ENCODE measurements at places on chromosomes 2 and 18.

DNA sequence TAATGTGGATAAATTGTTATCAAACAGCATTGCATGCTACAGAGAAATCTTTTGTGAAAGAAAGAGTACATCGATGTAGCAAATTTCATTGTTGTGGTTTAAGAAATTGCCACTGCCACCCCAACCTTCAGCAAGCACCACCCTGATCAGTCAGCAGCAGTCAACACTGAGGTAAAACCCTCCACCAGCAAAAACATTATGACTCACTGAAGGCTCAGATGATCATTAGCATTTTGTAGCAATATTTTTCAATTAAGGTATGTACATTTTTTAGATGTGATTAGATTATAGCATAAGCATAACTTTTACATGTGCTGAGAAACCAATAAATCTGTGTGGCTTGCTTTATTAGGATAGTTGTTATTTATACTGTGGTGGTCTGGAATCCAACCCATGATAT, 75.5 kb downstream of the ZNF385B start:
- DNase-seq, result no peak

GRCh38 chr2:133498662-133499585, 69.3 kb downstream of the NCKAP5 start:
- no peak for DNase-seq

- DNase-seq, result peak; percentile 51
Observed at GRCh38 chr2:137910641-137911040, 53.6 kb upstream of the HNMT start.

GRCh38 chr2:123514613-123515207, 510.4 kb upstream of the CNTNAP5 start:
- DNase-seq, result no peak

DNA sequence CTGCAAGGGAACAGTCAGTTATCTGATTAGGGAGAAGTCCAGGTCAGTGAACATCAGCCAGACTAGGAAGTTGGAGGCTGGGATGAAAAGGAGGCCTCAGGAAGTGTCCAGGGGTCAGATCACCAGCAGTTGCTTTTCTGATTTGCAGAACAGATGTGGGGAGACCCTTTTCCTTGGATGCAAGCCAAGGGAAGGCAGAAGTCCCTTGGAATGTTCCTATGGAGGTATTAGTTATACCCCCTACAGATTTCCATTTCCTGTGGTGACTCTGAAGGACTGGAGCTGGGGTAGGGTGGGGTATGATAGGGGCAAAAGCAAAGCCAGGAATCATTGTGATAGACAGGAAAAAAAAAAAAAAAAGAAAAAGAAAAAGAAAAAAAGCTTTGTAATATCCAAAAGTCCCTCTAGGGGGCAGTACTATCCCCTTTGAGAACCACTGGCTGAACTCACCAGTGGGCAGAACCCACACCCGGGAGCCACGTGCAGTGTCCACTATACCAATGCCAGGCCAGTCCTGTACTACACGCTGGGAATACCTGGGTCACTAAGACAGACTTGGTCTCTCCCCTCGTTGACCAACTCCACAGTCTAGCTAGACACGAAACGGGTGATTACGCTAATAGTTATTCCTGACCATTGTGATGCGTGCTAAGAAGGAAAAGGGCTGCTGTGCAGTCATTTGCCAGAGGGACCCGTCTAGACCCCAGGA, 7.4 kb downstream of the DYSF start:
- DNase-seq, result no peak

- peak; percentile 45 for DNase-seq
Observed at GRCh38 chr2:109135359-109136197, 6.6 kb downstream of the SH3RF3 start.

- no peak for DNase-seq
Observed at GRCh38 chr2:57597940-57598339, 448.7 kb upstream of the VRK2 start.

DNA sequence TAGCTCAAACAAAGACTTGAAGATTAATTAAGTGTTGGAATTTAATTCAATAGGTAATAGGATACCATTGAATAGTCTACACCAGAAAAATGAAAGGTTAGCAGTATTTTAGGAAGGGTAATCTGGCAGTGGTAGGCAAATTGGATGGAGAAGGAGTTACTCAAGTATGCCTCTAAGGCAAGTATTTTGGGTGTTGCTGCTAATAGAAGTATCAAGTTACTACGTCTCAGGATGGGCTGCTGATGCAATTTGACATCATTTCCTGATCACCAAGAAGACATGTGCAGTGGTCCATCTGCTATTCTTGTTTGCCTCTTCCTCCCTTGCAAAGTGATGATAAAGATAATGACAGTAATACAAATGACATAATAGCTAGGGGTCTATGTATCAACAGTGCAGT, 485.3 kb downstream of the TGIF1 start:
- DNase-seq, result no peak

DNA sequence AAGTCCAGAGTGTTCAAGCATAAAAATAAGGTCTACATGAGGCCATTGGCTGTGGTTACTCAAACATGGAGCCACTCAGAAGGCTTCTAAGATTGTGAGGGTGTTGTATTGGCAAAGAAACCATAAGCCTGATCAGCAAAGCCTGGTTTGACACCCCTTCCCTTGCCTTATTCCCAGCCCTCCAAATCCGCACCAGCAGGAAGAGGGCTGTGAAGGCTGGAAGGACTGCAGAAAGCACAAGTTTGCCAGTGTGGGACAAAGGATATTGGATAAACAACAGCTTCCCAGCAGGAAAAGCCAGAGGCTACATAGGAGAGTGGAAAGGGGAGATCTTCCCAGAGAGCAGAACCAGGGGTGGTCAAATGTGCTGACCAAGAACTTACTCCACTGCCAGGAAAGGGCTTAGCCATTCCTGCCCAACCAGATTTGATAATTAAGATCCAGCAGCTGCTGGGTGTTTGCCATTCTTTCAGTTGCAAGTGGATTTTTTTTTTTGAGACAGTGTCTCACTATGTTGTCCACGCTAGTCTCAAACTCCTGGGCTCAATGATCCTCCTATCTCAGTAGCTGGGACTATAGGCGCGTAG, 1.5 kb upstream of the PRKAG3 start:
- no peak for DNase-seq

- DNase-seq, result no peak
Observed at GRCh38 chr2:240816584-240817495, 3.2 kb downstream of the KIF1A start.

DNA sequence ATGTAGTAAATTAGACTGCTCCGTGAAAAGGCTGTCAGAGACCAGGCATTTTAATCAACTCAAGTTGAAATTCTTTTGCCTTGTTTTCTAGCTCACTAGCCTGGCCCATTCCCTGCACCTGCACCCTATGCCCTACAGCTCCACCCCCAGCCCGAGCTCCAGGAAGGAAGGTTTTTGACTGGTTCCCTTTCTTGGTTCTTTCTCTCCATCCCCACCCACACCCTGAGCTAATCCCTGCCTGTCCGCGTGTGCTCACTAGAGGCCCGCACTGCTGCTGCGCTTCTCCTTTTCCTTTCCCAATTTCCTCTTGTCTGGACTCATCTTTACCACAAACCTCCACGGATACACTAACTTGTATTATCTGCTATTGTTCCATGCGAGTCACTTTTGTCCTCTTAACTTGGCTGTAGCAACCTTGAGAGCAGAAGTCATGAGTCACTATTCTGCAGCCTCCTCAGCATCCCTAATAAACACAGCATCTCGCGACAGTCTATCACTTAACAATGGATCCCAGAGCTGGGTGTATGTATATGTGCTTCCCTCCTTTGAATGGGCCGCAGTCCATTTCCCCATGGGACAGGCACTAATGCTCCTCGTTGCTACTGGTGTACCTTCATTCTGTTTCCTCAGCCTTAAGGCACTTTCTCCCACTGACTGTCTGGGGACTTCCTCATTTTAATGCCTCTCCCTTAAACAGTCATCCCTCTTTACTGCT, 36.5 kb downstream of the COLEC12 start:
- DNase-seq, result no peak

DNA sequence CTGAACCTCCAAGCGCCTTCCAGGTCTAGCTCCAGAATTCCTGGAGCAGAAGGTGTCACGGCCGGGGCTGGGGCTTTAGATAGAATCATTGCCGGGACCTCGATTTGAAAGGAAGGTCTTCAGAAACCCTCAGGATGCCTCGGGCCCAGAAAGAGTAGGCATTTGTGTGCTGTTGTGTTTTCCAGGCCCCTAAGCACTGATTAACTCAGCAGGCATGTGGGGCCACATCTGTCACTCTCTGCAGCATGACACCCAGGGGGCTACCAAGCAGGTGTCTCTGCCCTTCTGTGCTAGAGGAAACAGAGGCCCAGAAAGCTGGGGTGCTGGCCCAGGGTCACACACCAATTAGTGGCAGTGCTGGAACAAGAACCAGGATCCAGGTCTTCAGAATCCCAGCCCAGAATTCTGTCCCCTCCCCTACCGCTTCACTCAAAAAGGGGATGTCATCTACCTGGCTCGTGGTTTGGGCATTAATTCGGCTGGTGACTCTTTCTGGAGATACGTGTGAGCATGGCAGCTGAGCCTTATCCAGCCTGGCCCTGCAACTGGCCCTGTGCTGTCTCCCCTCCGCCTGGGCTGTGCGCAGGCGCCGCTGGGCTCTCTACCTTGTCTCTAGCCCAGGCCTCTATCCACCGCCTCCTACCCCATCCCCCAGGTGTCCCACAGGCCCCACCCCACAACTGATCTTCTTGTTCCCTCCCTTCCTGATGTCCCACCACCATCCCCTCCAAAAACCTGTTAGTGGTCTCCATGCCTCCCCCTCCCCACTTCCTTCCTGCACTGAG, 245.4 kb downstream of the ATAD2B start:
- DNase-seq, result no peak

DNA sequence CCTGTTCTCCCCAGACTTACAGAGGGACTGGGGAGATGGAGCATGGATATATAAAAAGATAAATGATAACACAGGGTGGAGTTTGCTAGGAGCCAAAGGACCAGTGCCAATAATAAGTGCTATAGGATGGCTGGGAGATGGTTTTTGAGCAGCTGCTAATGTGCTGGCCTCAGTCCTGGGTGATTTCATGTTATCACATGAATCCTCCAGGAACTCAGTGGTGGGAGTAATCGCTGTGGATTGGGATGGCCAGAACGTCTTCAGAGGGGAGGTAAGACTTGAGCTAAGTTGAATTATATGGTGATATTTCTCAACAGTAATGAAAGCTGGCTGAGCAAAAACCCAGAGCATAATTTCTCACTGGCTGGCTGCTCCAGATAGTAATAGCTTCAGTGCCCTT, 441.4 kb downstream of the SLC4A3 start:
- DNase-seq, result peak; percentile 78

DNA sequence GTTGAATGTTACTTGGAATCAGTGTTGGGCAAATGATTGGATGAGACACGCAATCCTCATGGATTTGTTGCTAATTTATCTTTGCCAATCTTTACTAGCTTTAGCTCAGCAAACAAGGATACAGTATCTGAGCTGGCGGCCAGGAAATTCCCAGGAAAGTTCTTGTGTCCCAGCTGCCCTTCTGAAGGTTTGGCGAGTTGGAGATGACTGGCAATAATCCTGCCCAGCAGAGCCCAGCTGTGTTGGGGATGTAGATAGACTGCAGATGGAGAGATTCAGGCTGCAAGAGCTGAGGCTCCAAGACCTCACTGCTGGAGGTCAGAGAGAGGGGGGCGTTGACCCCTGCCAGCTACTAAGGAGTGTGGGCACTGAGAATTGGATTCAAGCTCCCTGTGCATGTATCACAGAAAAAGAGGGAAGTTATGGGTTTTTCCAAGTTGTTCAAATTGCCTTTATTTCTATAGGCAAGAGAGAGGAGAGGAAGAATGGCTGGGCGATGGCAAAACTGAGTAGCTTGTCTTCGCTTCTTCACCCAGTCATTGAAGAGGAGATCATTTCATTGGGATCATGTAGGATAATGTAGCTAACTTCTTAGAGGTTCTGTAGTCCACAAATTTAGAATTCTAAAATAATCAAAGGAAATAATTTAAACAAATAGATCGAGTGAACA, 506.8 kb upstream of the LRATD1 start:
- no peak for DNase-seq

DNA sequence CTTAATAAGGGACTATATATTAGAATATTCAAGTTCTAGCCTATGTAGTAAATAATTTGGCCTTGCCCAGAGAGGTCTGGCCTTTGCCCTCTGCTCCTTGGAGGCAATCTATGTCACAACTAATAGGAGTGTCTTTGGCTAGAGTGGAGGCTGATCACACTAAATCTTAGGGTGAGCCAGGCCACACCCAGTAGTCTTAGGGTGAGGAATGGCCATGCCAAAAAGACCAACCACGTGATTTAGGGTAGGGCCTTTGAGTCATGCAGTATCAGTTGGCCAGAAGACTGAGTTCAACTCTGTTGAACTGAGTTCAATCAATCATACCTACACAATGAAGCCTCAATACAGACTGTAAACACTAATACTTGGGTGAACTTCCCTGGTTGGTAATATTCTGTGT, 26.0 kb upstream of the FLACC1 start:
- no peak for DNase-seq

GRCh38 chr2:81650048-81650971, 1345.8 kb upstream of the LRRTM1 start:
- DNase-seq, result no peak

DNA sequence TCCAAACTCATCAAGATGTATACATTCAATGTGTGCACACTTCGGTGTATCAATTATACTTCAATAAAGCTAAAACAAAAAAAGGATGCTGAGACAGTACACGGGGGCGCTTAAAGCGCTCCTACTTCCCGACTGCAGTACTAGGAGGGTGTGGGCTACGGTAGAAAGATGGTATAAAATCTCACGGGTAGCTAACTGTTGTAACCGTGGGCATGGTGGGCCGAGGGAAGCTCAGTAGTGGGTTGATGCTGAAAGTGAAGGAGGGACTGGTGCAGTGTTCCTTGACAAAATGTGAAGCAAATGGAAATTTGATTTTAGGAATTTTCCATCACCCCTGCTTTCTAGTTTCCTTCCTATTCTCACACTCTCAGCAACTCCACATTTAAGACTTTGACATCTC, 42.6 kb upstream of the DARS1 start:
- DNase-seq, result no peak

GRCh38 chr18:25516121-25516520, 164.2 kb upstream of the ZNF521 start:
- DNase-seq, result no peak

- peak; percentile 96 for DNase-seq
Observed at GRCh38 chr2:21289989-21290388, 166.2 kb downstream of the TDRD15 start.

GRCh38 chr2:125837128-125837527, 818.8 kb upstream of the GYPC start:
- DNase-seq, result no peak

DNA sequence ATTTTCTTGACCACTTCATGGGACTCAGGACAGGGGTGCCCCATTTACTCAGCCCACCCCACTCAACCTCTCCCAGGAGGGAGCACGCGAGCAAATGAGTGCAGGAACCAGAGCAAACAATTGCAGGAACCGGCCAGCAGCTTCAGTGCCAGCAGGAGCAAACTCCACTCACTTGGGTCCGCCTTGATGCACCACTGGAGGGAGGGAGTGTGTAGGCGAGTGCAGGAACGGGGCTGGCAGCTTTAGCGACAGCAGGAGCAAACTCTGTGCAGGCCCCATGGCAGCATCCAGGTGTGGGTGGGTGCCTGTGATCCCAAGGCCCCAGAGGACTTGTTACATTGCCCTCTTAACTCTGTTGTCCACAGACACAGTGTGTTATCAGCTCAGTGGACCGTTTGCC, 1667.3 kb upstream of the CELF4 start:
- DNase-seq, result no peak
